ENCODE measurements at places on chromosomes 12 and 14.

GRCh38 chr12:2039034-2039433, 13.8 kb upstream of the CACNA1C start:
- ATAC-seq: no peak

- no peak for ATAC-seq
Measured at GRCh38 chr12:115075552-115076170, 391.7 kb upstream of the TBX3 start.

GRCh38 chr14:88612981-88613380, 50.1 kb downstream of the ZC3H14 start:
- ATAC-seq: no peak

DNA sequence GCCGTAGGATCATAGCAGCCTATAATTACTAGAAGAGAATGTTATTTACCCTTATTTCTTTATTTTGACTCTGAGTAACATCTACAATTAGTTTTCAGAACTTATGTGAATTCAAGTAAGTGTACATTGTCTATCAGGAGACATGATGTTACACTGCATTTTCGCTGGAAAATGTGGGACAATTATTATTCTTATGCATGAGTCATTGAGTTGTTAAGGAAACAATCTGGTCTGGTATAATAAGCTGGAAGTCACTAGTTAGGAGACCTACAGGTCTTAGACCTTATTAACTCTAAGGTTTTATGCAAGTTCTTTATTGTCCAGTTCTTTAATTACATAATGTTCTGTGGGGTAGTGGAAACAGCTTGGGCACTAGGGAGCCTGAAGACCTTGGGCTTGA, 5.8 kb downstream of the KTN1 start:
- no peak for ATAC-seq

DNA sequence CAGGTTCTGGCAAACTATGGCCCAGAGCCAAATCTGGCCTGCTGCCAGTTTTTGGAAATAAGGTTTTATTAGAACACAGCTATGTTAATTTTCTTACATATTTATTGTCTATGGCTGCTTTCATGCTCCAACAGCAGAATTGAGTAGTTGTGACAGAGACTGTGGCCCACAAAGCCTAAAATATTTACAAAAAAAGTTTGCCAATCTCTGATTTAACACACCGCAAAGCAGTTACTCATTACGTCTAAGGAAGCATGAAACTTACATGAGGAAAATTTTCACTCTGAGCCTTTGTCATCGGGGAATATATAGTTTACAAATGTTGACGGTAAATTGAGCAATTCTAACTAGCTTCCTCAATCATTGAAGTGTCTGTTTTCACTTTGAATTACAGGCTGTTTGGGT, 96.5 kb downstream of the UNC79 start:
- no peak for ATAC-seq

DNA sequence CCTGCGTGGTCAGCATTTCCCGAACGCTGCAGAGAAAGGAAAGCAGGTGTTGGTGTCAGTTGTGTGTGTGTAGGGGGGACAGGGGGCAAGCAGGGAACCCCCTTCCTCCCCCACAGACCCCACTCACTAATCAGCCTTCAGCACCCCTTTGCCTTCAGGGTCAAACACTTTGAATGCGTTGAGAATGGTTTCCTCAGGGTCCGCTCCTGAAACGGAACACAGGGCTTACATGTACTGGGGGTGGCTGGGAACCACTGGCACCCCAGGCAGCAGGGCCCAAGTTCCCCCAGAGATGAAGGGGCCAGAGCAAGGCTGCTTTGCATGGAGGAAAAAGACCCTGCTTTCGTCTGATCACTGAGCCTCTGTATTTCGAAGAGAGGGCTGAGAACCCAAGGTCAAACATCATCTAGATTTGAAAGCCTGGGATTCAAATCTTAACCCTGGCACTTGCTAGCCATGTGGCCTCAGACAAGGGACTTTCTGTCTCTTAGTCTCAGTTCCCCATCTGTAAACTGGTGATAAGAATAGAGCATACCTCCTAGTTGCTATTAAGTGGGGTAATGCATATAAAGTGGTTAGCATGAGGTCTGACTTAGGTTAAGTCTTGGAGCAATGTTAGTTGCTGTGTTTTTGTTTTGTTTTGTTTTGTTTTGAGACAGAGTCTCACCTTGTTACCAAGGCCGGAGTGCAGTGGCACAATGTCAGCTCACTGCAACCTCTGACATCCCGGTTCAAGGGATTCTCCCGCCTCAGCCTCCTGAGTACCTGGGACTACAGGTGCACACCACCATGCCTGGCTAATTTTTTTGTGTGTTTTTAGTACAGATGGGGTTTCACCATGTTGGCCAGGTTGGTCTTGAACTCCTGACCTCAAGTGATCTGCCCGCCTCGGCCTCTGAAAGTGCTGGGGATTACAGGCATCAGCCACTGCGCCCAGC, 7.0 kb downstream of the MYL2 start:
- ATAC-seq: no peak

GRCh38 chr12:11561411-11561810, 88.1 kb upstream of the ETV6 start:
- ATAC-seq: no peak

DNA sequence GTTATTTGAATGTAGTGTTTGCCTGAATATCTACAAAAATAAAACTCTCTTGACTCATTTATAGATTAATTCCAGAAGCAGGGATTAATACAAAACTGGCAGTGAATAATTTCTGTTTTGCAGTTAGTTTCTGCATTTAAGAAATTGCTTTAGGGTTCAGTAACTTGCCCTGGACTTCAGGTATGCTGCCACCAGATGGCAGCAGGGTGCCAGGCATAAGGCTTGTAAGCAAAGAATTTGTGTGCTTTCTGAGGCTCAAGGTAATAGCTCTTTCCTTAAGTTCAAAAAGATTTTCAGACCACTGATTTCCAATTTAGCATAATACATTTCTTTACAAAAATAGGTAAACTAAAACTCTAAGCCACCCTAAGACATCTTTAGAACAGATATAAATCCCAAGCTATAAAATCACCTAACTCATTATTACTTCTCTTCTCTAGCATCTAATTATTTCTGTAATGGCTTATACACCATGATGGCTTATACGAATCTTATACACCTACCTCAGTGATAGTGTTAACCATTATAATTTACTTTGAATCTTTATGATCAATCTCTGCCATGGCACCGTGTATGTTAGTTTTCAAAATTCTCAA, 398.3 kb downstream of the APAF1 start:
- ATAC-seq: no peak

DNA sequence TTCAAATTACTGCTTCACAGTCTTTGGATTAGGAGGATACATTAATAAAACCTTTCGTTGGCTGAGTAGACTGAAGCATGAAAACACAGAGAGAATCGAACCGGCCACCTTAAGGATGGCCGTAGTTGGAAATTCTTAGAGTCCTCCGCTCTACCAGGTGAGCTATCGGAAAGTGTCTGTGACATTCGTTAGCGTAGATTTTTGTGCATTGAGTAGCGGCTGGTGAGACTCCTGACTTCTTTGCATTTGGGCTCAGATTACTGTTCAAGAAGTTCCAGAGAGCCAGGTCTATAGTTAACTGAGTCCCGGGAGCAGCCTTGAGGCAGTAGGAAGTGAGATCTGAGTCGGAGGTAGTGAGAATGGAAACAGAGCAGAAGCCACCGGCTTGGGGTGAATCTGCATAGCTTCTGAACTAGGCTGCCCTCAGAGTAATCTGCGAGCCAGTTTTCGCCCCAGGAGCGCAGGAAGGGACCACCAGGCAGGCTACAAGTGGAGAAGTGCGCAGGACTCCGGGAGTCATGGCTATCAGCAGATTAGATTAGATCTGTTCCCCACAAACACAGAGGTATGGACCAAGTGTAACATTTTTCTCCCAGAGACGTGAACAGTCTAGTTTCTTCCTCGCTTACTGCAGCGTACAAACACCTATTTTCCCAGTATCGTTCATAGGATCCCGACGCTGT, 11.0 kb downstream of the OR6S1 start:
- no peak for ATAC-seq

GRCh38 chr14:79356040-79356439, 855.3 kb downstream of the DIO2 start:
- ATAC-seq: no peak

- ATAC-seq: peak; percentile 53
Measured at GRCh38 chr12:26317942-26318575, 122.7 kb downstream of the SSPN start.

DNA sequence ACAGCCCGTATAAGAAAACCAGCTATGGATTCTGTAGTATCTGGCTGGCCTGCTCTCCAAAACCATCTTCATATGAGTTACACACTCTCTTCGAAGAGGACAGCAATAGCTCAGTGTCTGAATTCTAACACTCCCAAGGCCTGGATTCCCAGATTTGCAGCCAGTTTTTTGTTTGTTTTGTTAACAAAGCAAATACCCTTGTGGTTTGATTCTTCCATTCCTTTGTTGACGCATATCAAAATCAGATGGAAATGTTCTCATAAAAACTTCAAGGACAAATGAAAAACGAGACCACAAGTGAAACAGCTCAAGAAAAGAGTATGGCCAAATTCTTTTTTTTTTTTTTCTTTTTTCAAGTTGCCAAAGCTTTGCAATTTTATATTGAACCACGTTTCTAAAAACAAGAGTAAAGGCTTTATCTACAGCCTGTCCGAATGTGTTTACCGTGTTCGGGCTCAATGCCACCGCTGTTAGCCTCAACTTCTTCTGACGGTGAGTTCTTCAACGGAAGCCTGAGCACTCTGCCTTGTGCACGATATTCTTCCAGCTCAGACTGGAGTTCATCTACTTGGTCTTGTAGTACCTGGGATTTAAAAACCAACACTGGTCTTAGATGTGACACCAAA, 67.5 kb downstream of the NIN start:
- ATAC-seq: no peak

- peak; percentile 99 for ATAC-seq
Measured at GRCh38 chr14:37197421-37198272, at the start of gene MIPOL1. Gene MIPOL1, plus strand, starts transcription at chr14:37197937. Its CDS starts 49,952 bp downstream, at chr14:37247889.

DNA sequence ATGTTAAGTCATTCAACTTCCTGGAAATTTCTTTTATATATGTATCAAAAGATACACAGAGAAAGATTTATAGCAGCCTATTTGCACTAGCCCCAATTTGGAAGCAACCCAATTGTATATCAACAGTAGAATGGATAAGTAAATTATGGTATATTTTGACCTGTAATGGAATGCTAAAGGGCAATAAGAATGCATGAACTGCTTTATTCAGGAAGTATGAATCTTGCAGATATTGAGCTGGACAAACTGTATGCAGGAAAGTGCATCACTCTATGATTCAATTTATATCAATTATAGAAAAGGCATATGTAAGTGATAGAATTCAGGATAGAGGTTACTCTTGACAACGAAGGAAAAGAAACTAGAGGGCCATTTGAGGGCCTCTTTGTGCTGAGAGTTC, 913.1 kb upstream of the FBXO33 start:
- no peak for ATAC-seq

Data from gastroesophageal sphincter (tissue), 4 donors.